ENCODE measurements at places on chromosomes 5 and 9.
A peak's percentile ranks its signal among the peaks of the same experiment; 100 is the strongest.

- H3K4me1 ChIP-seq, result peaks cover 30% of the 10 kb centered on the region
- peak overlapping the region; percentile 100 for H3K27ac ChIP-seq
- no peak overlapping the region for H3K4me3 ChIP-seq
- no peak for DNase-seq
- peaks cover 12% of the 10 kb centered on the region for H3K36me3 ChIP-seq
- H3K27me3 ChIP-seq, result no peaks in the 10 kb centered on the region
Observed at GRCh38 chr9:129141066-129142041, 30.1 kb downstream of the PTPA start.

- H3K4me3 ChIP-seq, result no peak overlapping the region
- H3K4me1 ChIP-seq, result no peaks in the 10 kb centered on the region
- no peak for DNase-seq
- no peak overlapping the region for H3K27ac ChIP-seq
- no peaks in the 10 kb centered on the region for H3K27me3 ChIP-seq
- H3K36me3 ChIP-seq, result no peaks in the 10 kb centered on the region
Observed at GRCh38 chr5:177176175-177176711, 42.7 kb downstream of the NSD1 start.

GRCh38 chr5:51495672-51496071 is 112.4 kb downstream of the ISL1 start:
- H3K36me3 ChIP-seq, result no peaks in the 10 kb centered on the region
- peaks cover 12% of the 10 kb centered on the region for H3K4me1 ChIP-seq
- H3K27me3 ChIP-seq, result no peaks in the 10 kb centered on the region
- DNase-seq, result peak; percentile 76
- H3K27ac ChIP-seq, result peak overlapping the region; percentile 11
- H3K4me3 ChIP-seq, result no peak overlapping the region

GRCh38 chr9:109320742-109321448 is at the start of gene EPB41L4B:
TSS of gene EPB41L4B (minus strand) at chr9:109321059. CDS start at chr9:109320446, 613 bp downstream.
- peak; percentile 88 for DNase-seq
- H3K27me3 ChIP-seq, result no peaks in the 10 kb centered on the region
- H3K27ac ChIP-seq, result peak within 1 kb of the TSS; percentile 68
- no peaks in the 10 kb centered on the region for H3K36me3 ChIP-seq

DNA sequence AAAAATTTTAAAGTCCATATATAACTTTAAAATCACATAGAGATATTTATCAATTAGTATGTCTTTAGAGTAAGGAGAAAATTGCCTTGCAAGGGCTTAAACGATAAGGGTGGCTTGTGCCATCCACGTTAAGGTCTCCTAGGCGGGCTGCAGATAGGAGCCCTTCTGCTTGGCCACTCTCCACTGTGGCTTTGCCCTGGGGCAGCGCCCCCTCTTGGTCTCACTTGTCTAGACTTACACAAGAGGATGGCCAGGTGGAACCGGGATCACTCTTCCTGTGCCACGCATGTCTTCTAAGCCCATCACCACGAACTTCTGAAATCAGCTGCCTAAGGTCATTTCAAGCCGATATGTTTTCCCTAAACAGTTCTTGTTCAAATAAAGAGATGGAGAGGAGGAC is 2.9 kb downstream of the FPGS start:
- DNase-seq, result no peak
- no peaks in the 10 kb centered on the region for H3K27me3 ChIP-seq
- peaks cover 11% of the 10 kb centered on the region for H3K36me3 ChIP-seq
- no peak overlapping the region for H3K4me3 ChIP-seq

DNA sequence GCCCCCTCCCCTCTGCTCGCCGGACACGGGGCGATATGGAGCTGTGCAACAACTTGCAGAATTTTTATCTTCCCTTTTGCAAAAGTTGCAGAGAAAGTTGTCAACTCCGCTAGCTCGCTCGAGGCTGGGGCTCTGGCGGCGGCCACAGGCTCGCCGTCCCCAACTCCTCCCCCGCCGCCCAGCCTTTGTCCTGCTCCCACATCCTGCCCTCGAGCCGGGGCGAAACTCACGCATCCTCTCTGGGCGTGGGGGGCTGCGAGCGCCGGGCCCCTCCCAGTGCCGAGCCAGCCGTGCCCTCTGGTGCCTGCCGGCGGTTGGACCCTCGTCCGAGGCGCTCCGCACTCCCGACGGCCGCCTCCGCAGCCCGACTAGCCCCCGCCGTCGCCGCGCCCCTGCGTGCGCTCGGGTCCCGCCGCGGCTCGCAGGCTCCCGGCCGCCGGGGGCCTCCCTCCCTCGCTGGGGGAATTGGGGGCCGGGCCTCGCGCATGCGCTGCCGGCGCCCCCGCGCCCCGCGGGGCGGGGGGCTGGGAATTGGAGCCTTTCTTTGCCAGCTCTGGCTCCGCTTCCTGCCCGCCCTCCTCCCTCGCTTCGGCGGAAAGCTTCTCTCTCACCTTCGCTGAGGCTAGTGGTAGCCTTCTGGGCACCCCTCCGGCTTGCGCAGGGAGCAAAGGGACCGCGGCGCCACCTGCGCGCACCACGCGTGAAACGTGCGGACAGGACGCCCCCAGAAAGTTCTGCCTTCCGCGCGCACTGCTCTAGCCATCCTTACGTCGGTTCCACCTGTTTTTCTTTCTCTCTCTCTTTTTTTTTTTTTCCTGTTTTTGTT is at the start of gene CCNJL:
CCNJL (minus strand) TSS at position 431 of the 826 bp plus-strand sequence. CDS start 641 bp downstream, outside the sequence.
- peak within 1 kb of the TSS; percentile 25 for H3K27ac ChIP-seq
- no peaks in the 10 kb centered on the region for H3K36me3 ChIP-seq
- H3K4me3 ChIP-seq, result peak within 1 kb of the TSS; percentile 75

GRCh38 chr5:109246395-109246794 is 163.4 kb downstream of the PJA2 start:
- no peak overlapping the region for H3K27ac ChIP-seq
- no peaks in the 10 kb centered on the region for H3K36me3 ChIP-seq
- DNase-seq, result no peak
- H3K4me1 ChIP-seq, result no peaks in the 10 kb centered on the region

GRCh38 chr9:88781628-88782391 is 209.5 kb upstream of the S1PR3 start:
- H3K27me3 ChIP-seq, result no peaks in the 10 kb centered on the region
- H3K36me3 ChIP-seq, result no peaks in the 10 kb centered on the region
- H3K4me1 ChIP-seq, result peaks cover 38% of the 10 kb centered on the region
- DNase-seq, result no peak
- H3K4me3 ChIP-seq, result no peak overlapping the region

- DNase-seq, result peak; percentile 40
- H3K27me3 ChIP-seq, result no peaks in the 10 kb centered on the region
- H3K27ac ChIP-seq, result no peak overlapping the region
- no peak overlapping the region for H3K4me3 ChIP-seq
- no peaks in the 10 kb centered on the region for H3K36me3 ChIP-seq
Observed at GRCh38 chr5:105752801-105753200, 1917.9 kb downstream of the EFNA5 start.

DNA sequence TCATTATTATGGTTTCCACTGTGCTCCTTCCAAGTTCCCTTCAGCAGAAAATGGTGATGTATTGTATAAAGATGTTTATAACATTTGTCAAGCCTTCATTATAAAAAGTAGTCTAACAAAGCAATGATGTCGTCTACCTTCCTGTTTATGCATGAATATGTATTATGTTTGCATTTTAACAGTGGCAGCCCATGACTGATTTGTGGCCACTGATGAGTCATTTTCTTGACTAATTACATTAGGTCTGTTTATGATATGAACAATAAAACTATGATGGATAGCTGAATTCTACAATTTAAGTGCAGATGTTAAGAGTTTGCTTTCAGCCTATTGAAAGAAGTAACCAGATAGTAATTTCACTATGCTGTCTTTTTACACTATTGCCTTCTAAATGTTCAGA is 75.4 kb upstream of the ADAMTS19 start:
- no peak overlapping the region for H3K4me3 ChIP-seq
- DNase-seq, result no peak
- H3K27me3 ChIP-seq, result 0 out of 2 replicates have a peak, but pooled peaks cover 3% of the 10 kb centered on the region
- H3K27ac ChIP-seq, result no peak overlapping the region
- H3K4me1 ChIP-seq, result no peaks in the 10 kb centered on the region

DNA sequence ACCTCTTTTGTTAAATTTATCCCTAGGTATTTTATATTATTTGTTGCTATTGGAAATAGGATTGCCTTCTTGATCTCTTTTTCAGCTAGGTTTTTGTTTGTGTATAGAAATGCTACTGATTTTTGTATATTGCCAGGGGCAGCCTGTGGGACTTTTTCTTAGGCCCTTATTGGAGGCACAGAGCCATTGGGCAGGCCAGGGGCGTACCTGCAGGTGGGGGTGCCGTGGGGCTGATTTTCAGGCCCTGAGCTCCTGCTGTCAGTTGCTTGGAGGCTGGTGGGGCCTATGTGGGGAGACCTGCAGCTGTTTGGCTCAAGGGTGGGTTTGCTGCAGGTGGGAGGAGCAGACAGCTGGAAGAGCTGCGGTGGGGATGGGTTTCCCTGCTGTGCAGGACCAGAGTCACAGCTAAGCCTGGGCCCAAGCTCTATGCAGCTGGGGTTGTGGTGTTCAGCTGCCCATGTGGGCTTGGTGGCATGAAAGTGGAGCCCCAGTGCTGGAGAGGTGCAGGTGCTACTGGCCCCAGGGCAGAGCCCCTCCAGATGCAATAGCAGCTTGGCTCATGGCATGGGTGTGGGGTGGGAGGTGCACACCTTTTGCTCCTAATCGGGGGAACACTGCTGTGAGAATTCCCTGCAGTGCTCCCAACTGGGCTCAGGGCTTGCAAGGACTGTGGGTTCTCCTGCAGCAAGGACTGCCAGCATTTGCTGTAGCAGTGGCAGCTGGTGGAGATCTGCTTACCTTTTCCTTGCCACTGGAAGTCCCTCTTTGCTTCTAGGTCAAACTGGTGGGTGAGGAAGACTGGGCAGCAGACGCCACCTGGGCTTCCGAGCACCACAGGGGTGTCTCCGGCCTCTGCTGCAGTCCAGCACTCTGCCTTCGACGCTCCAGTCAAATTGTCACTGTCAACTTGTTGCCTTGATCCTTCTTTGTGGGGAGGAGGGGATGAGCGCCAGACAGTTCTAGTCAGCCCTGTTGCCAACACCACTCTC is 7.6 kb upstream of the CLPTM1L start:
- H3K36me3 ChIP-seq, result no peaks in the 10 kb centered on the region
- H3K27ac ChIP-seq, result no peak overlapping the region
- H3K27me3 ChIP-seq, result peaks cover 30% of the 10 kb centered on the region
- no peak for DNase-seq
- H3K4me1 ChIP-seq, result no peaks in the 10 kb centered on the region

DNA sequence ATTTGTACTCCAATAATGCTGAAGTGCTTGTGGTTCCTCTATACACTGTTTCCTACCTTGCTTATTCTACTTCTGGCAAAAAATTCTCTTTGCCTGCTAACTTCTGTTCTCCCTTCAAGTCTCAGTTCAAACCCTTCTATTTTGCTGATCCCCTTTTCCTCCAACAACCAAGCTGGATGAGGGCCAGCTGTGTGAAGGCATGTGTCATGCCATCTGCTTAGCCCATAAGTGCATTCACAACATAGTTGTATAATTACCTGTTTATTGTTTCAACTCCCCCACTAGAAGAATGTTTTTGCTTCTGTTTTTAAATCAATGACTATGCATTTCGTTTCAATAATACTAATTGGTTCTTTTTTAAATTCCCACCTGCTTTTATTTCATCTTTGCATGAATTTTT is 1951.4 kb upstream of the WWC1 start:
- no peak overlapping the region for H3K27ac ChIP-seq
- no peaks in the 10 kb centered on the region for H3K27me3 ChIP-seq
- no peak for DNase-seq
- H3K36me3 ChIP-seq, result no peaks in the 10 kb centered on the region
- H3K4me3 ChIP-seq, result no peak overlapping the region
- no peaks in the 10 kb centered on the region for H3K4me1 ChIP-seq

- H3K27me3 ChIP-seq, result no peaks in the 10 kb centered on the region
- no peaks in the 10 kb centered on the region for H3K36me3 ChIP-seq
- no peak overlapping the region for H3K27ac ChIP-seq
- no peaks in the 10 kb centered on the region for H3K4me1 ChIP-seq
- H3K4me3 ChIP-seq, result no peak overlapping the region
- no peak for DNase-seq
Observed at GRCh38 chr9:128392302-128393144, 21.3 kb downstream of the URM1 start.

- H3K36me3 ChIP-seq, result no peaks in the 10 kb centered on the region
- H3K4me1 ChIP-seq, result no peaks in the 10 kb centered on the region
- no peak overlapping the region for H3K27ac ChIP-seq
- H3K4me3 ChIP-seq, result no peak overlapping the region
Observed at GRCh38 chr5:114101153-114101552, 260.7 kb upstream of the KCNN2 start.

- peak; percentile 34 for DNase-seq
- H3K27ac ChIP-seq, result no peak overlapping the region
- peaks cover 52% of the 10 kb centered on the region for H3K4me1 ChIP-seq
- H3K36me3 ChIP-seq, result no peaks in the 10 kb centered on the region
- H3K4me3 ChIP-seq, result no peak overlapping the region
Observed at GRCh38 chr5:151620461-151620840, 29.3 kb upstream of the FAT2 start.

GRCh38 chr9:71253011-71253410 is 131.6 kb upstream of the TRPM3 start:
- no peak for DNase-seq
- H3K36me3 ChIP-seq, result no peaks in the 10 kb centered on the region
- H3K27me3 ChIP-seq, result no peaks in the 10 kb centered on the region
- H3K27ac ChIP-seq, result no peak overlapping the region
- no peaks in the 10 kb centered on the region for H3K4me1 ChIP-seq

DNA sequence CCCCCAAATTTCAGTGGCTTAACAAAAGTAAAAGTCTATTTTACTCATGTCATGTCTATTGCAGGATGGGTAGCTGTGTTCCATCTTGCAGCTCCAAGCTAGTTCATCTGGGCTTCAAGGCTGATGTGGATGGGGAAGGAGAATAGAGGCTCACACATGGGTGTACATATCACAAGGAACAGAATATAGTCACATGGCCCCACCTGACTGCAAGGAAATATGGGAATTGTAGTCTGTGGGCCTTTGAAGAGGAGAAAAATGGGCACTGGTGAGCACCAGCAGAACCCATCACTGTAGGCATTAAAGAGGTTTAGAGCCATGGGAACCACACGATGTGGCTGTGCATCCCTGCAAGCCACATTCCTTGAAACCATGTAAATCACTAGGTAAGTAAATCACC is 17.9 kb upstream of the TRIO start:
- DNase-seq, result no peak
- no peaks in the 10 kb centered on the region for H3K27me3 ChIP-seq
- no peak overlapping the region for H3K27ac ChIP-seq
- H3K36me3 ChIP-seq, result no peaks in the 10 kb centered on the region
- H3K4me1 ChIP-seq, result no peaks in the 10 kb centered on the region

- H3K4me1 ChIP-seq, result no peaks in the 10 kb centered on the region
- DNase-seq, result no peak
- H3K27me3 ChIP-seq, result no peaks in the 10 kb centered on the region
- H3K27ac ChIP-seq, result no peak overlapping the region
Observed at GRCh38 chr5:130034566-130035210, 130.4 kb downstream of the CHSY3 start.

- peaks cover 29% of the 10 kb centered on the region for H3K4me1 ChIP-seq
- H3K27me3 ChIP-seq, result no peaks in the 10 kb centered on the region
- peak overlapping the region; percentile 88 for H3K27ac ChIP-seq
- H3K36me3 ChIP-seq, result 0 out of 2 replicates have a peak, but pooled peaks cover under 1% of the 10 kb centered on the region
Observed at GRCh38 chr5:672329-673160, 20.6 kb downstream of the TPPP start.
